Fibroblast of skin of left quadriceps (primary cell): ENCODE measurements at places on chromosomes 11 and 22.

GRCh38 chr11:4924239-4924638 lies at the start of gene OR51G1:
Gene OR51G1, minus strand, starts transcription at chr11:4924339. Its CDS starts 0 bp downstream, at chr11:4924339.
- no peak for DNase-seq

GRCh38 chr11:125956391-125957134 lies 10.7 kb downstream of the VSIG10L2 start:
- no peak for DNase-seq

- no peak for DNase-seq
Observed at GRCh38 chr11:125569915-125570621, 791 bp downstream of the EI24 start.

- no peak for DNase-seq
Observed at GRCh38 chr11:12005476-12005875, 3.0 kb downstream of the DKK3 start.

- no peak for DNase-seq
Observed at GRCh38 chr11:96332126-96332771, 10.7 kb downstream of the MAML2 start.

GRCh38 chr11:111077530-111078322 lies 167.8 kb upstream of the POU2AF2 start:
- DNase-seq, result no peak

GRCh38 chr11:131859538-131860210 lies 489.3 kb downstream of the NTM start:
- peak; percentile 48 for DNase-seq

- no peak for DNase-seq
Observed at GRCh38 chr22:23893121-23893944, 850 bp upstream of the MIF start.
